ENCODE measurements at places on chromosomes 4 and X.

DNA sequence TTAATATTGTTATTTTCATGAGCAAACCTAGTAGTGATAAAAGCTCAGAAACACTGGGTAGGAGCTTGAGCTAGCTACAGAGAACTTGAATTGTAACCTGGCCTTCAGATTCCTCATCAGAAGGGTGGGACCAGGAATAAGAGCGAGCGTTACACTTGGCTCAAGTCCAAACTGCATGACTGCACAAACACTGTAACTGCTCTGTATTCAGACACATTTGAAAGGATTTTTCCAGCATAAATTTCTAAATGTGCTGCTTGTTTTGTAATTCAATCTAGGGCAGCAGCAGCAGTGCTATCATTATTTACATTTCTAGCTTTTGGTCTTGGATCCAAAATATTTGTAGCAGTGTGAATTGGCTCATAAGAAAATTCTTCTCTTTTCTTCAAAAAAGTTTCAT lies 133.0 kb upstream of the TMLHE start:
- DNase-seq: peak; percentile 44

DNA sequence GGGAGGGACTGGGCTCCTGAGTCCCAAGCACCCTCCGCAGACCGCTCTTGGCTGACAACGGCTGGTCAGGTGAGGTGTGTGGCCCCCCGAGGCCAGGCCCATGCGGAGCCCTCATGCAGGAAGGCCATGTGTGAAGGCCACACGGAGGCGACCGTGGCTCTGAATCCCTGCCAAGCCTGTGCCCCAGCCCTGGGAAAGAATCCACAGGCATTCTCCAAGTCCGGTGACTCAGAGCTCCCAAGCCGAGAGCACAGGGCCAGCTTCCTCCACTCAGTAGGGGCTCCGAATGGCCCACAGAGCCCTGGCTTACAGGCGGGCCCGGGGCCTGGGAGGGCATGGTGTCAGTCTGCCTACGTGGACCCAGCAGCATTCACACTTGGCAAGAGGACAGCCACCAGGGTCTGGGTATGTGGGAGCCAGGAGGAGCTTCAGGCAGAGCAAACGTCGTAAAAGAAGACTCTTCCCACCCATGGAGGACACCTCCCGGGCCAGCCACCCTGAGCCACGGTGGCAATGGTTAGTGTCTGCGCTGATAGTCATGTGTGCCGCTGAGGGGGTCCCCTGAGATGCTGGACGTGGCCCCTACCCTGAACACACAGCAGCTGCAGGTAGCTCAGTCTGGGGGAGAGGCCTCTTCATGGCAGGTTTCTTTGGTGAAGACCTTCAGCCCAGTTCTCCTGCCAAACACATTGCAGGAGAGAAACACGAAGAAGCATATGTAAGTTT lies 105.7 kb downstream of the PSAPL1 start:
- peak; percentile 92 for DNase-seq

- no peak for DNase-seq
Measured at GRCh38 chr4:162409048-162409447, 245.2 kb upstream of the FSTL5 start.

DNA sequence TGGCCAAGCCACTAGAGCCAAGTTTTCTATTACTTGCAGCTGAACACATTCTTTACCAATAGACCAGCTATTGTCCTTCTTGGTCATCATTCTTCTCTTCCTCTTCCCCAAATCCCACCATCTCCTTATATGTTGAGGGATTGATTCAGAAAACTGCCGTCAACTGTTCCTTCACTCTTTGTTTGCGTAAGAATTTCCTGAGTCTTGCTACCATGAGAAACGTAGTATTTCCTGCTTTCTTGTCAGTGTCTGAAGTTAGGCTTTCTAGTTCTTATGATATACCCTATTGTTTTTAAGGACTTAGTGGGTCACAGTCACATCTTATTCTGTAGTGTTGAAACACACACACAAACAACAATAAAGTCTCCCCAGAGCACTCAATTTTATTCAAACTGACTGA lies 20.1 kb downstream of the IGFBP7 start:
- no peak for DNase-seq

- DNase-seq: no peak
Measured at GRCh38 chr4:6439120-6439762, 33.2 kb downstream of the PPP2R2C start.

- no peak for DNase-seq
Measured at GRCh38 chr4:175906384-175906783, 94.3 kb upstream of the GPM6A start.

DNA sequence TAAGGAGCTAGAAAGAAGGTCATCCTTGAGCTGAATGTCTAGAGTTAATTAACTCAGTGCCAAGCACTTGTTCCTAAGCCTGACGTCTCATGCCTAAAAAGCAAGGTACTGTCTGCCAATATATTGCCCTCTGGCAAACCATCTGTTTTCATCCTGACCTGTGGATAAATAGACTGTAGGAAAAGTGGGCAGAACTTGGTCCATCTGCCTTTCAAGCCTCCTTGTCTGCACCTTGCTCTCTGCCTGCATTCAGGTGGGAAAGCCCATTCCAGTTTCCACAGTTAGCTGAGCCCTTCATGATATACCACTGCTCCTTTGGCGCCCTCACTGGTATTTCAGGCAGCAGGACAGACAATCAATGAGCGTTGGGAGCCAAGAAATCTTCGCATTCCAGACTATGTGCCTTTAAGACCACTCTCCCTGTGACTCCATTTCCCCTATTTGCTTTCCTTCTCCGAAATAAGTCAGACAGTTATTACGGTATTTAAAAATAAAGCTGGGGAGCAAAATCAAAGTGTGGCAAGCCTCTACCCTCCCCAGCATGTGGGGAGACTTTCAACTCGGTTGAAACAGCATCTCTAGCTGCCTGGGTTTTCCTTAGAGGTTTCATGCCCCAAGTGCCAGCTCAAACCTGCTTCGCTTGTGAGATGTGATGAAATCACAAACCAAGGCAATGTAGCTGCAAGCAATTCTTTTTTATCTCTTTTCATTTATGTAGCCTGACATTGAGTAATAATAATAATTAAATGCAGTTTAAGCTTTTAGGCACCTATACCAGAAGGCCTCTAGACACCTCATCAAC lies 2.5 kb upstream of the CCDC149 start:
- DNase-seq: no peak

DNA sequence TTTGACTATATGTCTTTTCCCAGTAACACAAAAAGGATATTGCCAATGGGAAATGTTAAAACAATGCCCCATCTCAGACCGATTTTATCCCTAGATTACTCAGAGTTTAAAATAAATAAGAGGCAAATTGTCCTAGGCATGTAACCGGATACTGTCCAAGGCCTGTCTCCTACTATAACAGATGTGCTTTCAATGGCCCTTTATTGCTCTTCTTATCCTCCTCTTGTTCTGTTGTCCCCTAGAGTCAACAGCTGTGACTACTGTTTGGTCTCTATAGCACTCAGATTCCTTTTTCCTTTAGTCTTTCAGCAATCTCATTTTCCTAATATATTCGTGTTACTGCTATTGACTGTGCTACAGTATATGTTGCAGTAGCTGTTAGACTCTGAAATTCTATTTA lies 66.8 kb upstream of the PLS3 start:
- DNase-seq: no peak

DNA sequence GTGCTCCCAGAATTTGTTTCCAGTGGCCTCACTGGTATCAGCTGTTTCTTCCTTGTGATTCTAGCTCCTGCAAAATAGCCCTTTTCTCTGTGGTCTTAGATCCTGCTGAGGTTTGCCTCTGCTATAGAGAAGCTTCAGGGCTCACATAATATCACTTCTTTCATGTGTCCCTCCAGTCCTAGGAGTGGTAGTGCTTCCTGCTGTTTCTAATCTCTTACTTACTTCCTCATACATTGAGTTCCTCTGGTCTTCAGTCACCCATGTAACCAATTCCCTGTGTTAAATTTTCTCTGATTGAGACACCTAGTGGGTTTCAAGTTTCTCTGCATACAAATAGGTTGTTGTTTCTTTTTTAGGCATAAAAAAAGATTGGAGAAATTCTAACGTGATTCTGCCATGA lies 1567.9 kb downstream of the ARAP2 start:
- no peak for DNase-seq

- DNase-seq: peak; percentile 74
Measured at GRCh38 chrX:115584696-115585095, 23.7 kb downstream of the PLS3 start.

GRCh38 chr4:185229021-185229818 lies 19.8 kb downstream of the SNX25 start:
- DNase-seq: no peak

GRCh38 chr4:13963601-13964000 lies 336.1 kb upstream of the BOD1L1 start:
- peak; percentile 28 for DNase-seq

DNA sequence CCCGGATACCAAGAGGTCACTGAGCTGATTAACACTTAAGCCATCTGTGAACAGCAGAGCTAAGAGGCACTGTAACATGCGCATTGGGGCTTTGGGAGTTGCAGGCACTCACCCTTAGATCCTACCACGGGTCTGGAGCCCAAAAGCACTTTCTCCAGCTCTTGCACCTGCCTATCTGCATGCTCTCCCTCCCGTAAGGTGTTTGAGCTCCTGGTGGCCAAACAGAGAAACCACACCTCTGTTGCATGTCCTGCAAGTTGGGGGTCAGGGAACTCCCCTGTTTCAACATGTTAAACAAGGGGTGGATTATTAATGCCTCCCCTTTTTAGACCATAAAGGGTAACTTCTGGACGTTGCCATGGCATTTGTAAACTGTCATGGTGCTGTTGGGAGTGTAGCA lies 49.8 kb downstream of the GYPA start:
- no peak for DNase-seq

- DNase-seq: no peak
Measured at GRCh38 chr4:36224972-36225903, 19.1 kb downstream of the ARAP2 start.

DNA sequence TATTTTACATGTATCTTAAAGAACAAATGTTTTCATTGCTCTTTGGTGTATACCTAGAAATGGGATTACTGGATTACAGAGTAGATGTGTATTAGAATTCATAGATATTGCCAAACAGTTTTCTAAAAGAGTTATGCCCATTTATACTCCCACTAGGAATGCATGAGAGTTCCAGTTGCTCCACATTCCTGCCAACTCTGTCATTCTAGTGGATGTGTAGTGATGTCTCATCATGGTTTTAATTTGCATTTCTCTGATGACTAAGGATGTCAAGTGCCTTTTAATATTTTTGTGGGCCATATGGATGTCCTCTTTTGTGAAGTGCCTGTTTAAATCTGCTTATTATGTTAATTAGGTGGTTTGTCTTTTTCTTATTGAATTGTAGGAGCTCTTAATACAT lies 65.6 kb upstream of the BMP2K start:
- peak; percentile 68 for DNase-seq

GRCh38 chrX:40304115-40304514 lies 206.4 kb upstream of the BCOR start:
- no peak for DNase-seq

GRCh38 chr4:7244331-7244665 lies 52.0 kb downstream of the SORCS2 start:
- DNase-seq: no peak

Data from GM23248 (cell line).